Fibroblast of upper back skin (primary cell): ENCODE measurements at places on chromosomes 2 and 18.

DNA sequence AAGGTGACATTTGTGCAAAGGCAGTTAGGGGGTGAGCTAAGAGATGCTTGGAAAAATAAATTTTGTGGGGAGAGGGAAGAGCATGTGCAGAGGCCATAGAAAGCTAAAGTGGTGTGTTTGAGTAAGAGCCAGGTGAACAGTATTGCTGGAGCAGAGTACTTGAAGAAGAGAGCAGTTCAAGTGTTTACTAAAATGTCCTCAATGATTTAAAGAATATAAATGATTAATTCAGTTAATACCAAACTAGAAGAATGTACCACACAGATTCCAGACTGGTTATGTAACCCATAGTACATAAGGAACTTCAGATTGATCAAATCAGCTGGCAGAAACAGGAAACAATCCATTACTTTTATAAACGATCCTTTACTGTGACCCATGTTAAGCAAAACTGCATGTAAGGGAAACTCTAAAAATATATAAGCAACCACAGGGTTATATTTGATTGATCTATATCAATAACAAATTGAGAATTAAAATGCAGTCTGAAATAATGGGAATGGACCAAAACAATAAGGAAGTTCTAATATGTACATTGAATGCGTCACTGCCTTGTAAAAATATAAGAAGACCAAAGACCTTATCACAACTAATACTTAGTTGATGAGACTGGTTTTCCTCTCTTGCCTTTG is 76.9 kb downstream of the LDAH start:
- peak; percentile 11 for DNase-seq

DNA sequence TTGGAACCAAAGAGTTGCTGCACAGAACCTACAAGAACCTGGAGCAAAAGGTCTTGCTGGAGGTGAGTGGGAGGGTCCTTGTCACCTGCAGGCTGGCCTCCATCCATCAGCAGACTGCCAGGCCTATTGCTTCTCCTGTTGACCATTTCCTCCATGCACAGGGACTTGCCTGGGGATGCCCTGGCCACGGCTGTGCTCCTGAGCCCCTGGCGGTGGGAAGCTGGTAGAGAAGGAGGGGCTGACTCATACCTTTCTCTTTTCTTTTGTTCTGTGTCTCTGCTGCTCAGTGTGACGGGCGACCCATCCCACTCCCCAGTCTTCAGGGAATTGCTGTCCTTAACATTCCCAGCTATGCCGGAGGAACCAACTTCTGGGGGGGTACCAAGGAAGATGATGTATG is 102.6 kb downstream of the DGKD start:
- no peak for DNase-seq

GRCh38 chr18:55838841-55839240 is 250.8 kb upstream of the TCF4 start:
- peak; percentile 49 for DNase-seq

DNA sequence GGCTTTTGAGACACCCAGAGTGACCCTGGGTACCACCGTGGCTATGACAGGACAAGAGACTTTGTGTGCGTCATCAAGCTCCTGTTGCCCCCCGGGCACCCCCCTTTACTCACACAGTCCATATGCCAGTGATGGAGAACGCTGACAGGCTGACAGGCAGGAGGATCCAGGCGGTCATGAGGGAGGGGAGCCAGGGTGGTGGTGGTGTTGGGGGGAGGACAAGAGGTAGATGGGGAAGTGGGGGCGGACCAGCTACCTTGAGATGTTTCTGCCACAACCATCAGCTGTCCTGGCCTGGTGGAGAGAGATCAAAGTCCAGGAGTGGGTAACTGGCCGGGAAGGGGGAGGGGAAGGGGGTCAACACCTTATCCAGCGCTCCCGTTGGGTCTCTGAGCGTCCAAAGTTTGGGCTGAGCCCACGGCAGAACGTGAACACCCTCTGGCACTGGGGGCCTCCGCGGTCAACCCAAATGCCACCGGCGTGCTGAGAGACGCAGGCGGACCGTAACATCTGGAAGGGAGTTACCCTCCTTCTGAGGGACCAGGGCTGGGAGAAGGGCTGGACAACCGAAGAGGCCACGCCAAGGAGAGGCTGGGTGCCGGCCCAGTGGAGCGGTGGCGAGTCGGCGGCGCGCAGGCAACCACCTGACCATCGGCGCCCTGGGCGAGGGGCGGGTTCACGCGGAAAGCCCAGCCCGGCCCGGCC is 575 bp downstream of the TMEM150A start:
- DNase-seq: peak; percentile 16

GRCh38 chr18:50119296-50119695 is 75.7 kb downstream of the MYO5B start:
- no peak for DNase-seq

- no peak for DNase-seq
Measured at GRCh38 chr2:163563336-163563735, 172.5 kb downstream of the FIGN start.

GRCh38 chr2:171487201-171487600 is 35.1 kb upstream of the CYBRD1 start:
- no peak for DNase-seq

GRCh38 chr2:51807229-51807628 is 775.3 kb upstream of the NRXN1 start:
- no peak for DNase-seq

GRCh38 chr2:227390468-227391256 is 2.9 kb upstream of the SCYGR1 start:
- DNase-seq: no peak

- DNase-seq: no peak
Measured at GRCh38 chr2:171530378-171530777, 8.1 kb downstream of the CYBRD1 start.

DNA sequence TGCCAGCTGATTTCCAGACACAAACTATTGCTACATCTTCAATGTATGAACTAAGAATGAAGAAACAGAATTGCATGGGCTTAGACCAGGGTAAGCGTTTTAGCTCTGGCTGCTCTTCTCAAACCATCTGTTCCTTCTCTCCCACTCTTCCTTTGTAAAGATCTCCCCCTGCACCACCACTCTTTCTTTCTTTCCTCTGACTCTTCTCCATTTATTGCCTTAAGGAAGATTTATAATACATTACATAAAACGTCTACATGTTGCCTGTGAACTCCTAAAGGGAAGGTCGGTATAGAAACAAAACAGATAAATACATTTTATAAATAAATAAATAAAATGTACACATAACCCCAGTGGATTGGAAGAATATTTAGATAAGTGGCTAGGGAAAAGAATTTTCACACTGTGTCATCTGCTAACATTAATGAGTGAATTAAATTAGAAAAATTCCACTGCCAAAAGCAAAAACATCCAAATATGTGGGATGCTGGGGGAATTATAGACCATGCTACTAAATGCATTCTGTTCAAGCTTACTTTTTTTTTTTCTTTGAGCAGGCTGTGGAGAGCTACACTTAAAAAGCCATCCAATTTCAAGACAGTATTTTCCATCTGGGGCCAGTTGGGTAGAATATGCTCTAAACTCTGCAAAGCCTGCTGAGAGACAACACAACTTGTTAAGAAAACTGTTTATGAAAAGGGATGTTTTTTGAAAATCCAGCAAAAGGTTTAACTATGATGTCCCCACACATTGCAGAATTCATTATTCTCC is 41.5 kb downstream of the NCKAP5 start:
- DNase-seq: no peak

- peak; percentile 50 for DNase-seq
Measured at GRCh38 chr2:67561457-67561965, 164.4 kb downstream of the ETAA1 start.

- no peak for DNase-seq
Measured at GRCh38 chr2:132608311-132608710, 61.7 kb downstream of the LYPD1 start.

- no peak for DNase-seq
Measured at GRCh38 chr2:226151157-226151556, 648.5 kb downstream of the IRS1 start.
